AG09309 (cell line): ENCODE measurements at places on chromosomes 7 and 10.

GRCh38 chr7:128105228-128106022 lies 74.2 kb upstream of the LRRC4 start:
- DNase-seq: no peak

DNA sequence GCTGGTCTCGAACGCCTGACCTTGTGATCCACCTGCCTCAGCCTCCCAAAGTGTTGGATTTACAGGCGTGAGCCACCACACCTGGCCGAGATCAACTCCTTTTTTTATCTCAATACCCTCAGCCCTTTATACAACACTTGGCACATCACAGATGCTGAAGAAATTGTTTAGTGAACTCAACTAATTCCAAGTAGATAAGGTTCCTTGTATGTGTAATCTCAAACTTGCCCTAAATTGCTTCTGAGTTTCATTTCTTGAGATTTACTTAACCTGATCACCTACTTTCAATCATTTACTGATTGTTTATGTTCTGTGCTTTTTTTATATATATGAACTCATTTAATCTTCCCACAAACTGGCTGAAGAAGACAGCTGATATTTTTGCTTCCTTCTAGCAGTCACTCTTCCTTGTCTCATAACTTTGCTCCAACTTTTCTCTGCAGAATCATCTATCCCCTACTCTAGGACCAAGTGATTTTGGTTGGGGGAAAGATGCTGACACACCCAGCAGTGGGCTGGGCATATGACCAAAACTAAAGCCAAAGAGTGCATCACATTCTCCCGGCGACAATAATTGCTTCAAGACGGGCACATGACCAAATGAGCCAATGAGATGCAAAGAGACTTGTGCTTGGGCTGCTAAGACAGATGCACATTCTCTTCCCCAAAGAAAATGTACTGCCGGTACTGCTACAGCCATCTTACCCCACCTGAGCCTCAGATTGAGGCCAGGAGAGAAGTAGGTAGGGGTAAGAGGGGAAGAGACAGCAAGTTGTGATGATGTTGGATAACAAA lies 40.3 kb upstream of the ARID5B start:
- no peak for DNase-seq

- peak; percentile 16 for DNase-seq
Measured at GRCh38 chr7:78260826-78261225, 462.3 kb downstream of the PHTF2 start.

GRCh38 chr7:112616295-112616694 lies 135.5 kb downstream of the LSMEM1 start:
- no peak for DNase-seq

DNA sequence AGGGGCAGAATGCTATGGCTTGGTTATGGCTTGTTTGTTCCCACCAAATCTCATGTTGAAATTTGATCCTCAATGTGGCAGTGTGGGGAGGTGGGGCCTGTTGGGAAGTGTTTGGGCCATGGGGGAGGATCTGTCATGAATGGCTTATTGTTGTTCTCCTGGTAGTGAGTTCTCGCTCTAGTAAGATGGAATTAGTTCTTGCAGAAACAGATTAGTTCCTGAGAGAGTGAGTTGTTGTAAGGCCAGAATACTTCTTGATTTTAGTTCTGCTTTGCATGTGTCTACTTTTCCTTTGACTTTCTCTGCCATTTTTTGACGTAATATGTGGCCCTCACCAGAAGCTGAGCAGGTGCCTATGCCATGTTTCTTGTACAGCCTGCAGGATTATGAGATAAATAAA lies 188.2 kb downstream of the KIF20B start:
- no peak for DNase-seq

GRCh38 chr7:12423355-12423996 lies 19.8 kb upstream of the VWDE start:
- DNase-seq: peak; percentile 18

- no peak for DNase-seq
Measured at GRCh38 chr7:133429371-133429770, 176.5 kb downstream of the EXOC4 start.

- no peak for DNase-seq
Measured at GRCh38 chr10:4888236-4888635, 62.2 kb downstream of the AKR1E2 start.

DNA sequence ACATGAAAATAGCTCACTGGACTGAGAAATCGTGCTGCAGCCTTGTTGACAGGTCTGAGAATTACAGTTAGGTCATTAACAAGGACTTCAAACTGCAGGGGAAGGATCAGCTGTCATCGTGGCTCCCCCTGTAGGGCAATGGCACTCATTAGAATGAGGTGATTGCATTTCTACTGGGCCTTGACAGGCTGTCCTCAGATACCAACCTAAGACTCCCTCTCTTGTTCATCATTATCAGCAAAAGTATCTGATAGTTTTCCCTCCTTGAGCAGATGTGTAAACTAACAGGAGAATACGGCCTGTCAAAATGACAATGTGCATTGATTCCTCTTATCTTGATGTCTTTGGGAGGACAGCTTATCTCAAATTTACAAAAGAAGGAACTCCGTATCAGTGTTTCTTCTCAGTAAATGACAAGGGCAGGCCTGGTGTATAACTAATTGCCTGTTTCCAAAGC lies 648.5 kb upstream of the LRRN3 start:
- no peak for DNase-seq

DNA sequence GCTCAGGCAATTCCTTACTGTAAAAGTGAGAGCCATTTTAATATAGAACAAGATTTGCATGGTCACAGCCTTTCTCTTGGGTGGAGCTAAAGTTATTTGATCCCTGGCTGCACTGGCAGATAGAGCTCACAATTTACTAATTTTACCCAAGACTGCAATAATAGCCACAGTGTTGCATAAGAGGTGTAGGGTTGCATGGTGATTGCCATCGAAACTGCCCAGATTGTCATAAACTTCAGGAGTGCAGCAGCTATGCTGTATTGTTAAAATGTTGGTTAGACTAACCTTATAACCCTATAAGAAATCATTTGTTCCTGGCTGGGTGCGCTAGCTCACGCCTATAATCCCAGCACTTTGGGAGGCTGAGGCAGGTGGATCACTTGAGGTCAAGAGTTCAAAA lies 50.0 kb downstream of the VCL start:
- no peak for DNase-seq

DNA sequence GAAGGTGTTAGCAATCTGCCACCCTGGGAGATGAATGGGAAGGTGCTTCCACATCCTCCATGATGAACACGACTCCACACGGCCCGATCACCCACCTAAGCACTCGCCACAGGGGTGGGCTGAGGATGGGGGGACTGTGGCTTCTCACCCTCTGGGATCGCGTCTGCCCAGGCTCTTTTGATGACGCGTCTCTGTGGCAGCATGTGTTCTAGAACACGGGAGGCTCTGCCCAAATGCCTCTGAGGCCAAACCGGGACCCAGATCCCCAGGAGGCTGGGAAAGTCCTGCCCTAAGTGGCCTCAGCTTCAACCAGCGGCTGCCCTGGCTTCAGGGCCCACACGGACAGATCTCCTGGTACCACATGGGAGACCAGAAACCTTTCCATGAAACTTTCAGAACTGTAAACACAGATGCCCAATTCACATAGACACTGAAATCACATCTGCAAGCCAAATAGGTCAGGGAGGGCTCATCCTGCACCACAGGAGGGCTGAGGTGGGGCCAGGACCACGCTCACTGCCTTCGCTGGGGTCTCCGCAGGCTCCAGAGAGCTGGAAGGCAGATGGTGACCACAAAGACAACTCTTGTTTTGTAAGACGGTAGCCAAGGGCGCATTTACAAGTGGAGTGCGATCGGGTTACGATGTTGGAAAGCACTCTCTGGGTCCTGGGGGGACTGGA lies 200.6 kb downstream of the PTPRN2 start:
- DNase-seq: no peak

- no peak for DNase-seq
Measured at GRCh38 chr10:75250934-75251333, 15.2 kb upstream of the COMTD1 start.

- DNase-seq: no peak
Measured at GRCh38 chr7:137933270-137934017, 68.4 kb downstream of the CREB3L2 start.

- no peak for DNase-seq
Measured at GRCh38 chr7:5448378-5449037, 24.9 kb upstream of the TNRC18 start.

GRCh38 chr7:14197280-14197679 lies 207.8 kb upstream of the ETV1 start:
- no peak for DNase-seq

DNA sequence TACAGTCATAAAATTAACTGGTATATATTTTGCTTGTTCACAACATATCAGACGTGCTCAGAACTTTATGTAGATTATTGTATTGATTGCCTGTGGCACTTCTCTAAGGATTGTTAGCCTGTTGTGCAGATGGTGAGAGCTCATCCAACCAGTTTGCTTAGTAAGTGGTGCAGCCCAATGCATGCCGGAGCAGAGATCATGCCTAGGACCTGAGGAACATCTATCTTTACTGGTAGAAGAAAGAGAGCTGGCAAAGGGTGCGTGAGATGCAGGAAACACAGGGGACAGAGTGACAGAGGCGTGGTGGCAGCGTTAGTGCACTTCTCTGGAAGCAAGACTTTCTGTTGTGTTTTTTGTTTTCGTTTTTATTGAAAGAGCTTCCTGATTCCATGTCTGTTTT lies 35.9 kb downstream of the CCM2 start:
- no peak for DNase-seq

- no peak for DNase-seq
Measured at GRCh38 chr10:107126512-107127065, 37.9 kb downstream of the SORCS1 start.

DNA sequence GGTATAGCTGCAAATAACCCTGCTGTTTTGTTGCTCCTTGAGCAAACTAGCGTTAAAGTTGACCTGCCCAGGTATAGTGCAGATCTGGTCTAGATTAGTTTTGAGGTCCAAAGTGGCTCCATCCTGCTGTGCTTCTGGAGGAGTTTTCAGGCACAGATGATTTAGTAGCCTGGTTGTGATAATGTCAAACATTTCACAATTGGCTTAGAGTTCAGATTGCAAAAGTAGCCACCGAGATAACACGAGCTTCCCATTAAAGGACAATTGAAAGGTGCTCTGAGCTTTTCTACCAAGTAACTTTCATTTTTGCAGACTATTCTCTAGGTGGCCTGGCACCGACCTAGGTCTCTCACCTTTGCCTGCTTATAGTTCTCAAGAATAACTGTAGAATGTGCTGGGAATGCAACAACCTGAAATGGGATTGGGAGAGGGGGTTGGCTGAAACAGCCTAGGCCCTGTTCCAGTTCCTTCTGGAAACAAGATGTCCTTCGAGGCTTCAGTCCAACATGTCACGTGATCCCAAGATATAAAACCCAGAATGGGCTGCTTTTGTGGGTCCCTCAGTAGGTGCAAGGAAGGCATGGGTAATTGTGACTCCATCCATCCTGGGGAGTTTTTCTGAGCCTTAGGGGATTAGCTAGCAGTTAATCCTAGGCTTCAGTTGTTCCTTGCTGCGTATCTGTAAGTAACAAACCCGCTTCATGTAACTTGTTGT lies 201.0 kb downstream of the CHRM2 start:
- DNase-seq: no peak

GRCh38 chr7:58086461-58086860 lies 636.5 kb downstream of the ZNF716 start:
- DNase-seq: no peak

DNA sequence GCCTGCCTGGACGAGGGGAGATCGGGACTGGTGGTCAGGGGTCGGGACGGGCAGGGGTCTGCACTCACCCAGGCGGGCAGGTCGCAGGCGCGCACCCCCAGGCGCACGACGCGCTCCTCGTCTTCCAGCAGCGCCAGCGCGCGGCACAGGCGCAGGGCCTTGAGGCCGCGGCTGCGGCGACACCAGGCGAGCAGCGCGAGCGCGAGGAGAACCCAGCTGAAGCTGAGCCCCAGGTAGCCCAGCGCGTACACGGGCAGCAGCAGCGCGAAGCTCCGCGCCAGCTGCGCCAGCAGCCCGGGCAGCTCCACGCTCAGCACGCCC lies 328 bp downstream of the ESYT2 start:
- DNase-seq: no peak

- DNase-seq: no peak
Measured at GRCh38 chr7:39826166-39826565, 123.9 kb upstream of the CDK13 start.

GRCh38 chr10:87656431-87657072 lies 3.1 kb upstream of the PAPSS2 start:
- DNase-seq: no peak

- DNase-seq: no peak
Measured at GRCh38 chr10:131658476-131659110, 242.2 kb upstream of the PPP2R2D start.

DNA sequence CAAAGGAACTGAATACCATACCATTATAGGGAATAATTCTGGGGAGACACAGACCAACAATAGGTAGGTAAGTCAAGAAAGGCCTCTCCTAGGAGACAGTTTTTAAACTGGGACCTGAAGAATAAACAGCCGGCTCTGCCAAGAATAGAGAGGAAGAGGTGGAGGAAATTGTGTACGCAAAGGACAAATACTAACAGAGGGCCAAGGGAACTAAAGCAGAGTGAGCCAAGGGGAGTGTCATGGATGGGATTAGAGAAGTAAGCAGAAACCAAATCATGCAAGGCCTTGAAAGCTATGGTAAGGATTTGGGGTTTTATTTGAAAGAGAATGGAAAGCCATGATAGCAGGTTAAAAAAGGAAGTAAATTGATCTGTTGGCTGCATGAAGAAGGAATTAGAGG lies 18.1 kb upstream of the ITGB8 start:
- no peak for DNase-seq

- DNase-seq: no peak
Measured at GRCh38 chr10:75403144-75403938, 1.8 kb upstream of the ZNF503 start.

DNA sequence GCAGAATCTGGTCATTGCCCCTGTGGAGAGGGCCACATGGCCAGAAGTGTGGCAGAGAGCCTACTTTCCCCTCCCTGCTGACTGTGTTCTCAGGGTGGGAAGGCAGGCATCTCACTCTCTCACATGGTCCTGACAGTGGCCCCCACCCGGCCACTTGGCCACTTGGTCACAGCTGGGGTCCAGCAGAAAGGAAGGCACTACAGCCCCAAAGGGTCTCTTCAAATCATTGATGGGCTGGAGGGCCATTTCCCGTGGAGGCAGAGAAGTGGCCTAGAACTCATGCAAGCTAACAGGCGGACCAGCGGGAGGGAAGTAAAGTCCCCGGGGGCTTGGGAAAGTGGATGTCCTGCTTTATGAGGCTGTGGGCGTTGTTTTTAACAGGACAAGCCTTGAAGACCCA lies 125.3 kb downstream of the EMX2 start:
- no peak for DNase-seq

DNA sequence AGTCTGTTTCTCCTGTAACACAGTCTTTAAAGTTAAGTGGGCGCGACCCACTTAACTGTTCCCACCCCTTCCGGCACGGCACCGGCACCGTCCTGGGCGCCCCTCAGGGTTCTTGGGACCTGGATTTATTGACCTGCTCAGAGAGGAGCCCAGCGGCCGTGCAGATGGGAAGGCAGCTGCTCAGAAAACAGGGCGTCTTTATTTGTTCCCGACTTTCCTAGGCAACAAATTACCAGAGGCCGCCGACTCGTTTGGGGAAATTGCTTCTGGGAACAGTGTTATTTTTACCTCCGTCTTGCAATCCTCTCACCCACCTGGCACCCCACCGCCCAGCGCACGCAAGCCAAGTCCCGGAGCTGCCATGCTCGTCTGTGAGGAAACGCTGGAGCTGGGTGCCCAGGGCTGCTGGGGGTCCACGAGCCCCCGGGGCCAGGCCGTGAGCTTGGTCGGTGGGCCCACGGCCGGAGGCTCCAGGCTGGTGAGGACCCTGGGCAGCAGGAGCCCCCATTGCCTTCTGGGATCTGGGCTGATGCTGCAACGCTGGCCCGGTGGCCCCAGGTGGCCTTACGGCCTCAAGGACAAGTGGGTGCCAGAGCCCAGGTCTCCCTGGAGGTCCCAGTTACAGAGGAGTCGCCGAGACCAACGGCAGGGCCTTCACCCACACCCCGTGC lies 14.9 kb upstream of the ADGRA1 start:
- no peak for DNase-seq
